ENCODE measurements at places on chromosomes 2 and 18. TPM values are rescaled to one million over a fixed set of nuclear protein-coding genes. Genes with fewer than 3 reads are reported as not detected.

DNA sequence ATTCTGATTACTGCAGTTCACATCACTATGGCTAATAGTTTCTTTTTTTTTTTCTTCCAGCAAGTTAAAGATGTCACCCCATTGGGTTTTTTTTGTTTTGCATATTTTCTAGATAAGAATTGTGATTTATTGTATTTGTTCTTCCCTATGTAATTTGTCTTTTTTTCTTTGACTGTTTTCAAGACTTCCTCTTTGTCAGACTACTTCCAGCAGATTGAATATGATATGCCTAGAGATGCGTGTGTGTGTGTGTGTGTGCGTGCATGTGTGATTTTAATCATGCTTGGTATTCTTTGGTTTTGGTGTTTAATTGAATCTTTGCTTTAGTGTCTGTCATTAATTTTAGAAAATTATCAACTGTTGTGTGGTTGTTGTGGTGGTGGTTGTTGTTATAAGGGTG lies 166.7 kb upstream of the SLC39A10 start:
- DNase-seq = no peak

- DNase-seq = no peak
These were observed 130.9 kb upstream of the ASB18 start for GRCh38 chr2:236395067-236395466.

DNA sequence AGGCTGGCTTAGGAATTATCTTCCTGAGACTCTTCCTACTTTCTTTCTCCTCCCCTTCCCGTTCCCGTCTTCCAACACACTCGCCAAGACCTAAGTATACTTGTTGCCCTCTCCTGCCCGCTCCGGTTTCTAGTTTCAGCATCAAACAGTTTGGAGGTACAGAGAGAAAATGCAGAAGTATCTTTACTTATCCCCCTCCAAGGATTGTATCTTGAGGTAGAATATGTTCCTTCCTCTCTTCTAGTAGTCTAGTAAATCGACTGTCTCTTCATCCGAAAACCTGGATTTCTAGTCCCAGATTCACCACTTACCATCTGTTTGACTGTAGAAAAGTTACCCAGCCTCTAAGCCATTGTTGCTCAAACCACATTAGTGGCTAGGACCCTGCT lies 755 bp downstream of the EIF4E2 start:
- no peak for DNase-seq

The ITGAV gene
- 260 TPM for total RNA-seq

DNA sequence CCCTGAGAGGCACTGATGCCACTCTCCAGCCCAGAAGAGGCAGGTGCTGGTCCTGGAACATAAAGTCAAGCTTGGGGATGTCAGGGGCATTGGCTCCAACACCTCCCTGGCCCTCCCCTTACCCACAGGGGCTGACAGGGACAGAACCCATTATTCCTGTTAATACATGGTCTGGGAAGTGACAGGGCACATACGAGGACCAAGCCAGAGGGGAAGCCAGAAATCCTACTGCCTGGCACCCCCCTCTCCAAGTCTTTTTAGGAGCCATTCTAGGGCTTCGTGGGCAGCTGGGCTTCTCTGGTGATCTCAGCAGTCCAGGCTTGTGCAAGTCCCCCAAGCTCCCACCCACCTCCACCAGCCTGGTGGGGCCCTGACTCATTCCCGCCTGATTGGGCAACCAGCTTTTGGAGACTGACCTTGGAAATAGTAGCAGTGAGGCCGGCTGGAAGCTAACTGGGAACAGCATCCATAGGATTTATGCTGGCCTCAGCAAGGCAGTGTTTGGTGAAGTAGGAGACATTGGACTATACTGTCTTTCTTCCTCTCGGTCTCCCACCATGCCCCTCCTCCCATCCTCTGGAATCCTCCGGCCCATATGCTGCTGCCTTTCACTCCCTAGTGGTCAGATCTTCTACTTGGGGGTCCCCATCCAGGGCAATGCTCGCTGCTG lies 86.4 kb upstream of the HK2 start:
- peak; percentile 89 for DNase-seq

DNA sequence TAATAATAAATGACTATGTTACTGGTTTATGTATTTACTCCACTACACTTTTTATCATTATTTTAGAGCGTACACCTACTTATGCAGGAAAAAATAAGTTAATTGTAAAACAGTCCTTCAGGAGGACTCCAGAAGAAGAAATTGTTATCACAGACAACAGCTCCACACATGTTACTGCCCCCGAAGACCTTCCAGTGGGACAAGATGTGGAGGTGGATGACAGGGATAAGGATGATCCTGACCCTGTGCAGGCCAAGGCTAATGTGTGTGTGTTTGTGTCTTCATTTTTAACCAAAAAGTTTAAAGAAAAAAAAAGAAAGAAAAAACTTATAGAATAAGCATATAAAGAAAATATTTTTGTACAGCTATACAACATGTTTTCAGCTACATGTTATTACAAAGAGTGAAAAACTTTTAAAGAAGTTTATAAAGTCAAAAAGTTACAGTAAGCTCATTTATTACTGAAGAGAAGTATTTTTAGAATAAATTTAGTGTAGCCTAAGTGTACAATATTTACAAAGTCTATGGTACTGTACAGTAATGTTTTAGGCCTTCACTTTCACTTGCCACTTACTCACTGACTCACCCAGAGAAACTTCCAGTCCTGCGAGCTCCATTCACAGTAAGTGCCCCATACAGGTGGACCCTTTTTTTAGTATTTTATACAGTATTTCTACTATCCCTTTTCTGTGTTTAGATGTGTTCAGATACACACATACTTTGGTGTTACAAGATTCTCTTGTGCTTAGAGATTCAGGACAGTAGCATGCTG lies 7.5 kb downstream of the TGFBRAP1 start:
- DNase-seq = no peak

DNA sequence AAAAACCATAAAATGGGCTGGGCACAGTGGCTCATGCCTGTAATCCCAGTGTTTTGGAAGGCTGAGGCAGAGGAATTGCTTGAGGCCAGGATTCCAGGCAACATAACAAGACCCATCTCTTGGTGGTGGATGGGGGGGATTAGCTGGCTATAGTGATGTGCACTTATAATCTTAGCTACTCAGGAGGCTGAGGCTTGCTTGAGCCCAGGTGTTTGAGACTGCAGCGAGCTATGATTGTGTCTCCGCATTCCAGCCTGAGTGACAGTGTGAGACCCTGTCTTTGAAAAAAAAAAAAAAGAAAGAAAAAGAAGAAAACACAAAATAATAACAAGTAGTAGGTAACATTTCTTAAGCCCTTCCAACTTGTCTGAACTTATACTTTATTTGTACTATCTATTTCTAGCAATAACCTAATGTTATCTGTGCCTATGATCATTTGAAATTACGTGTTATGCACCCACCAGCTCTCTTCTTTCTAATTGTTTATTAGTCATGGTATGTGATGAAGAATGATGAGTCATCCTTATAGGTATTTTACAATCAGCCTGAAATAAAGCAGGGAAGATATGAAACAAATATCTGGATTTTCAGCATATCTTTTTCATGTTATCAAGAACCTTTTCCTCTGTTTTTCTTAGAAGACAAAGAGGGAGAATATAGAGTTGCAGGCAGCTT lies 129.3 kb upstream of the UNC80 start:
- DNase-seq = no peak

GRCh38 chr18:70220628-70221027 lies 15.1 kb upstream of the RTTN start:
- DNase-seq = no peak
